ENCODE measurements at places on chromosomes 5 and 9.

DNA sequence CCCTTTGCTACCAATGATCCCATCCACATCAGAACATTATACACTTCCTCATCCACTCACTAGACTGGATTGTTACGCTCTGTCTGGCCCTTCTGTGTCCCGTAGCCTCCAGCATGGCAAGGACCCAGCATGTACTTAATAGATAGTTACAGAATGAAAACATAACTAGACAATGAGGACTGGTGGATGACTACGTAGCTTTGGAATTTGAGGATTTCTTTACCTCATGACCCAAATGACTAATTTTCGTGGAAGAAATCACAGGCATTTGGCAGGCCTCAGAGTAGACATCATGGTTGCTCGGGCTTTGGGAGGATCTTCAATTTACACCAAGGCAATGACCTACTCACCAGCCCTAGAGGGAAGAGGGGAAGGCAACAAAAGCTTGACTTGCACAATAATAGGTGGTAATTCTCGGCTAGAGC lies 299.8 kb downstream of the TLE1 start:
- no peak for DNase-seq

DNA sequence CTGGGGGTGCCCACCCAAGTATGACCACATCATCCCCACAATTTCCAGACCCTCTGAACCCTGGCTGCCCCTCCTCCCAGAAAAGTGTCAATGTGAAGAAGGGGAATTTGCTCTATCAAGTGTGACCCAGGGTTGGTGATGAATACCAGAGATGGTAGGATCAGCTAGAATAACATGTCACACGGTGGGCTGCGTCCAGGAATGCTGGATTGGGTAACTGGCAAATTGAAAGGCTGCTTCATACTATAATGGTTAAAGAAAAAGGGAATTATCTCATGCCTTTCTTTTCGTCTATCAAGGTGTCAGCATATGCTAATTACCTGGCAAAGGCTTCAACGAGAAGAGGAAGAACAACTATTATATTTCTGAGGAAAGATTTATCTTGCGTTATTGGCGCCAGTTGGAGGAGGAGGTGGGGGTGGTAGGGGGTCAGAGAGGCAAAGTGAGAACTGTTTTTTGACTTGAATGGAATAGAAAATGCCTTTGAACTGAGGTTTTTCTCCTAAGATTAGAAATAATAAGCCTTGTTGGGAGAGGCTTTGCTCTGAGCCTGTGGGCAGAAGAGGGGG lies 27.8 kb upstream of the ARAP3 start:
- DNase-seq: no peak

GRCh38 chr9:99253134-99253533 lies 31.1 kb downstream of the SEC61B start:
- no peak for DNase-seq

- DNase-seq: no peak
Observed at GRCh38 chr9:136722969-136723356, 10.6 kb downstream of the DIPK1B start.

DNA sequence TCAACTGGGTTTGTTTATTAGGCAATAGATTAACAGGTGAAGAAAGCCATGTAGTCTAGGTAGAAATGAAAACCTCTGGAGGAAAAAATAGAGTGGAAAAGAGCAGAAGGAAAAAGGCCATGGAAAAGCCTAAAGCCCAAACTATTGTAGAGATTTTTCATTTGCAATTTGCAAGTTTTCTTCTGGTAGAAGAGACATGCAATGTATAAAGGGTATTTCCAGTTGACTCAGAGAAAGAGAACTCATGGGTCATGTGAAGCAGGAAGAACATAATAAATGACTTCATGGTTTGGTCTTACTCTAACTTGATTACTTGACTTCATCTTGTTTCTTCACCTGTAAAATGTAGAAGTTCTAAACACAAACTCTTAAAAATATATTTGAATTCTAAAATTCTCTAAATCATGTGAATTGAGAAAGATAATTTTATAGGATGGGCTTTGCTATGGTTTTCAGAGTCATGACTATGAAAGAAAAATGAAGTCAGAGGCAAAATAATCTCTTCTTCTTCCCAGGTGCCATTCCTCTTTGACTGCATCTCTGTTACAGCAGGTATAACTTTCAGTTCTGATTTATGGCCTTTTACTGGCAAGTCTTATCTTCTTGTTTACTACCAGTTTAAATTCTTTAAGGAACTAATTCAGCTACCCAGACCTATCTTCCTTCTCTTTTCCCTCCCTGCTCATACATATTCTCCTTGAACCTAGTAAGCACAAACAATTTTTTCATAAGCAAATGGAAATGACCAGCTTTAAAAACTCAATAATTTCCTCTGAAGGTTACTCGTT lies 47.7 kb upstream of the TMC1 start:
- no peak for DNase-seq

DNA sequence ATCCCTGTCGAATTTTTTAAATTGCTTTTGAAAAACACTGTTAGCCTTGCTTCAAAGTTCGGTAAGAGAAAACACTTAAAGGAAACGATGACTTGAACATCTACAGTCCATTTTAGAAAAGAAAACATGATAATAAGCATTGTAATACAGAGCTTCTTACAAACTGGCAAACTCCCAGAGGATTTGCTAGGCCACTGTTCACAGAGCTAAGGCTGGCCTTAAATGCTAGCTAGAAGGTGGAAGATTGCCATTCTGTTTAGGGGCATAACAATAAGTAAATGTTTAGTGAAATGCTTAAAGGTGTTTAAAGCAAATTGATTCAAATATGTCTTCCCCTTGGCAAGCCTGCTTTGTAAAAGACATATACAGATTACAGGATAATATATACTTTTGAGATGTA lies 169.6 kb downstream of the TLE4 start:
- no peak for DNase-seq

- DNase-seq: no peak
Observed at GRCh38 chr5:133337795-133338445, 274.4 kb downstream of the FSTL4 start.

GRCh38 chr5:176415240-176415951 lies 943 bp downstream of the CLTB start:
- DNase-seq: no peak

GRCh38 chr5:104084896-104085295 lies 522.3 kb upstream of the NUDT12 start:
- no peak for DNase-seq

- DNase-seq: no peak
Observed at GRCh38 chr5:134503088-134503936, 22.2 kb upstream of the JADE2 start.

- DNase-seq: no peak
Observed at GRCh38 chr9:74610523-74611061, 113.5 kb downstream of the RORB start.

- no peak for DNase-seq
Observed at GRCh38 chr5:104295991-104296390, 733.4 kb upstream of the NUDT12 start.

DNA sequence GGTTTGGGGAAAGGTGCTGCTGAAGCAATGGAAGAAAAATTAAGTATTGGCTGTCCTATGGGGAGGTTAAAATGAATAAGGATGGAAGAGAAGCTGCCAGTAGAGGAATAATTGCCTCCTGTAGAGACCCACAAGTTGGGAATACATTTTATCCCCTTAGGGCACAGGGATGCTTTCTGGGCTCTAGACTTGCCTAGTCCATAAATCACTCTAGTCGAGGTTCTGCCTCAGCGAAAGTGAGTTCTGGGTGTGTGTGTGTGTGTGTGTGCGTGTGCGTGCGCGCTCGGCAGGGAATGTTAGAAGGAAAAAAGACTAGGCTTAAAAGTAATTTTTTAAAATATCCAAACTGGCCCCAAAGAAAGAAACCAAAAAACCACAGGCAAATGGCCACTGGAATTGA lies 291.6 kb downstream of the DOCK8 start:
- DNase-seq: no peak

GRCh38 chr9:110047232-110047954 lies 160.6 kb downstream of the C9orf152 start:
- no peak for DNase-seq

DNA sequence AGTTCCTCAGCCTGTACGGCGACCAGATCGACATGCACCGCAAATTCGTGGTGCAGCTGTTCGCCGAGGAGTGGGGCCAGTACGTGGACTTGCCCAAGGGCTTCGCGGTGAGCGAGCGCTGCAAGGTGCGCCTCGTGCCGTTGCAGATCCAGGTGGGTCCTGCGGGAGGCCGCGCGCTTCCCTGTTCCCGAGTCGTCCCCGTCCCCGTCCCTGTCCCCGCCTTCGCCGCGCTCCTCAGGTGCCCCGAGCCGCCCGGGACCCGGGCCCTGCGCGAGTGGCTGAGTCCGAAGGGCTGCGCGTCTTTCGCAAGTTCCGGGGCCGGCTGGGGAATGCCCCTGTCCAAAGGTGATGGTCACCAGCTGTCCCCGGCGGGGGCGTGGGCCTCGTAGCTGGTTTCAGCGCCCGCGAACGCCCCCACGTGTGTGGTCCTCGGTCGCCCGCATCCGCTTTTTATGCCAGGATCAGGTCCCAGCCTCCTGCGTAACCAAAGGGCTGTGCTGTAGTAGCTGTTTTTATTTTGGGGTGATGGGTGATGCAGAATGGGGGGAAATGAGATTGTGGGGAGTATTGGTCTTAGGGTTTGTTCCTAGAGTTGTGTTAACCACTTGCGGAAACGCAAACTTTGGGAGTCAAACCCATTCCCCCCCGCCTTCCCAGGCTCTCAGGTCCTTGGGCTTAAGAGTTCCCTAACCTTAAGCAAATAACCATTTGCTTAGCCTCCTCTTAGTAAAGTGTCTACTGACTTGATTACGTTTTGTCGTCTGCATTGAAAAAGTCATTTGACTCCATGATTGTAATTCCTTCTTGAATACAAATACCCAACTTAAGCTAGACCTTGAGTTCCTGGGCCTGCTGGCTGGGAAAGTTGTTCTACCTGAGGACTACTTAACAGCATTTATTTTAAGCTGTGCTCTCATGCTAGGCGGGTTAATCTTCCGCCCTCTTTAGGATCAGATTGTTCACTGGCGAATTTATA lies 663 bp downstream of the ISOC1 start:
- no peak for DNase-seq

- no peak for DNase-seq
Observed at GRCh38 chr5:58751222-58751837, 168.5 kb downstream of the RAB3C start.

DNA sequence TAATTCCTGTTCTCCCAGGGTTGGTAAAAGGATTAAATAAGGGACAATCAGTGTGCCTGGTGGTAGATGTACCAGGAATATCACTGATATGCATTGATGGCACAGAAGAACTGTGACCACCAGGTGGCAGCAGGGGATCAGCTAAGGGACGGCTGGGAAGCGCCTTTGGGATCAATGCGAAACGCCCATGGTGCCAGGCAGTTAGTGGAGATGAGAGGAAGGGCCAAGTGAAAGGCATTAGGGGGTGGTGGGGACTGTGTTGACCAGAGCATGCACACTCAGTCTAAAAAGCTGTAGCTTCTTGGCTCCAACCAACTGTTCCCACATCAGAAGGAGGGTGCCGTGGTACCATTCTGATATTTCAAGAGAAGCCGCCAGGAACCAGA lies 55.6 kb downstream of the ARHGEF37 start:
- no peak for DNase-seq

GRCh38 chr9:86722706-86723075 lies 224.6 kb downstream of the GAS1 start:
- DNase-seq: no peak

DNA sequence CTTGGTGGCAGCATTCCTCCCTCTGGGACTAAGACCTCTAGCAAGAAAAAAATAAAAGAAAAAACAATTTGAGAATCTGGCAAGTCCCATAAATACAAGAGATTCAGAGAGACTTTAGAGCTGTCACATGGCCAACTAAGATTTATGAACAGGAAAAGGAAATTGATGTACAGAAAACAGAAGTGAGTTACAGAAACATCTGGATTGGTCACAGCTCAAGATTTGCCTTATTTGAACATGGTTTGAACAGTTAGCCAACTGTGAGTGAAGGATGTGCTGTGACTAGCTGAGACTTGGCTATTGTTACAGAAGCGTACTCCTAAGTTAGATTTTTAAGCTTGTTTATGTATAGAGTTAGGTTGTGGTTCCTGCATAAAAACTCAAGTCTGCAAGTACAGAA lies 340.2 kb downstream of the SLCO4C1 start:
- no peak for DNase-seq

DNA sequence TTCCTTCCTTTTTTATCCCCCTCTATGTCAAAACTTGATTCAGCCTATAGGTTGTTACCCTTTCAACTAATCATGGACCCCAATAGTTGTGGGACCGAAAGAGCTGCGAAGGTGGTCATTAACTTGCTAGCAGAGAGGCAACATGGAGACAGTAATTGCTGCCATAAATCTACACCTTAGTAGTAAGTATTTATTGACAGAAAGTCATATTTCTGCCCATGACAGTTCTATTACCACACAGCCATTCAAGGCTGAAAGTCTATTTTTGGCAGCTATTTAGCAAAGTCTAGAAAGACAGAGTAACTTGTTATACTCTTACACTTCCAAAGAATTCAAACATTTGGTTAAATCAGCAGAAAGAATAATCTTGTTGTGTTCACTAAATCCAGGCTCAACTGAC lies 236.2 kb downstream of the PRELID2 start:
- DNase-seq: no peak

- no peak for DNase-seq
Observed at GRCh38 chr9:27626244-27627187, 53.2 kb upstream of the C9orf72 start.

- no peak for DNase-seq
Observed at GRCh38 chr9:20848490-20848889, 164.4 kb downstream of the FOCAD start.

GRCh38 chr9:123115146-123115913 lies 81.9 kb downstream of the GPR21 start:
- no peak for DNase-seq

DNA sequence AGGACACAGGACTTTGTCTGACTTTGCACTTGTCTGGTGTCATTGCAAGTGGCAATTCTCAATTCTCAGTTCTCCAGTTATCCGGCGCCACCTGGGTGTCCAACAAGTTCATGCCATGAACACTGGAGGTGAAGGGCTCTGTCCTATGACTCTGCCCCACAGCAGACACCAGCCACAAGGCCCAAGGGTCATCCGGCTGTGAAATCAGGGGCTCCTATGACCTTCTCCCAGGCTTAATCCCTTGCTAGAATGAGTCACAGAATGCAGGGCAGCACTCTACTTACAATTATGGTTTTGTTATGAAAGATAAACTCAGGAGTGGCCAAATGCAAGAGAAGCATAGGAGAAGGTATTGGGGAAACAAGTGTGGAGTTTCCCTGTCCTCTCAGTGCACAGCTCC lies 392.0 kb downstream of the GADD45G start:
- DNase-seq: no peak

- DNase-seq: no peak
Observed at GRCh38 chr5:87268126-87268969, 665 bp downstream of the RASA1 start.

GRCh38 chr5:56522960-56523359 lies 289.8 kb upstream of the ANKRD55 start:
- DNase-seq: no peak

DNA sequence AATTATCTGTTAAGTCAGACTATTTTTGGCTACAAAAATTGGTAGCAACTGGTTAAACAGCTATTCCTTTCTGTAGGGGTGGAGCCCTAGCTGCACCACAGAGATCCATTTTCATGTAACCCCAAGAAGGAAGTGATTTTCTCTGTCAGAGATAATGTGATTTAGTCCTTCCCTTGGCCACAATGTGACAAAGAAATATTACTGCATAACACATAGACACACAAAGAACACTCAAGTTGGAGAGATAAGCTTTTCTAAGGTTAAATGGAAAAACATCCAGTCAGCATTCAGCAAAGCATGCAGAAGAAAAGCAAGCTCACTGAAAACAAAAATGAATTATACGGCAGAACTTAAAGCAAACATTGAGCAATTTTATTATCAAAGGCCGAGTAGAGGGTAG lies 227.8 kb upstream of the CDH9 start:
- no peak for DNase-seq

Data from NCI-H2171 (cell line).